Sigmoid colon (tissue), 7 donors: ENCODE measurements at places on chromosomes 2 and 18.

- DNase-seq, result no peak
Measured at GRCh38 chr2:72636210-72636609, 189.6 kb downstream of the EXOC6B start.

DNA sequence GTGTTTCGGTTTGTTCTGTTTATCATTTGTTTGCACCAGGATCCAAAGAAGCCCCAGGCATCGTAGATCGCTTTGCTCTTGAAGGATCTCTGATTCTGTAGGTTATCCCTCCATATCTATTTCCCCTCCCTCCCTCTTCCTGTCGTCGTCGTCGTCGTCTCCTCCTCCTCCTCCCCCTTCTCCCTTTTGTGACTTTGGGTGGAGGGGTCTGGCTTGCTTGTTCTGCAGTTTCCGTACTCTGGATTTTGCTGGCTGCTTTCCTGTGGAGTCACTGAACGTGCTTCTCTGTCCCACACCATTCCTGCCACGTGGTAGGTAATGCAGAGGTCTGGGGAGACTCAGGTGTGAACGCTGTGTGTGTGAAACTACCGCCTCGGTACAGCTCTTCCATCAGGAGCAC is 225.0 kb downstream of the LDLRAD4 start:
- peak; percentile 27 for DNase-seq

DNA sequence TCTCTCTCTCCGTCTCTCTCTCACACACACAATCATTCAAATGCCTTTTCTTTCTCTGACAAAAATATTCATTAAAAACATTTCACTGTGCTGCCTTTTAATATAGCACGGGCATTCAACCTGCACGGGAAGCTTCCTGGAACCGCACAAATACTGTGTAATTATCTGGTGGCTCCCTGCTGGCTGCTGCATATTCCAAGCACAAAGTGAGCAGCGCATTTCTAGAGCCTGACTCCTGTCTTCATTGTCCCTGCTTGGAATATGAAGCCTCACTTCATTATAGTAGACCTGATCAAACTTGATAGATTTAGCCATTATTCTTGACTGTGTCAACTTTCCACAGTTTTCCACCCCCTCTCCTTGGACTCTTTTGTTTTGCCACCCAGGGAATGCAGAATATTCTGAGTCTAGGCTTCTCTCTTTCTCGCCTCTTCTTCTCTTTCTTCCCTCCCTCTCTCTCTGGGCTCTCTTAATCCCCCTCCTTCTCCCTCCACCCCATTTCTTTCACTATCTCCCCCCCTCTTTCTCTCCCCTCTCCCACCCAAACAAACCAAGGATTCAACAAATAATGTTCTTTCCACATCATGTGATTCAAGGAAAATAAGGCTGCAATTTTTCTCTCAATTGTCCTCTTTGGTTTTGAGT is 672.1 kb upstream of the FANCL start:
- no peak for DNase-seq

DNA sequence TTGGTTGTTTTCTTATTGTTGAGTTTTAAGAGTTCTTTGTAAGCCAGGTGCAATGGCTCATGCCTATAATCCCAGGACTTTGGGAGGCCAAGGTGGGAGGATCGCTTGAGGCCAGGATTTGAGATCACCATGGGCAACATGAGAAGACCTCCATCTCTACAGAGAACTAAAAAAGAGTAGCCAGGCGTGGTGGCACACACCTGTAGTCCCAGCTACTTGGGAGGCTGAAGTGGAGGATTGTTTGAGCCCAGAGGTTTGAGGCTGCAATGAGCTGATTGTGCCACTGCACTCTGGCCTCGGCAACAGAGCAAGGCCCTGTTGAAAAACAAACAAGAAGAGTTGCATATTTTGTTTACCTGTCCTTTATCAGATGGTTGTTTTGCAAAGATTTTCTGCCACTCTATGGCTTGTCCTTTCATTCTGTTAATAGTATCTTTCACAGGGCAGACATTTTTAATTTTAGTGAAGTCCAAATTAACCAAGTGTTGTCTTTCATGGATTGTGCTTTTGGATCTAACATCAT is 46.2 kb downstream of the UGGT1 start:
- no peak for DNase-seq
